ENCODE measurements at places on chromosomes 2 and 18.

DNA sequence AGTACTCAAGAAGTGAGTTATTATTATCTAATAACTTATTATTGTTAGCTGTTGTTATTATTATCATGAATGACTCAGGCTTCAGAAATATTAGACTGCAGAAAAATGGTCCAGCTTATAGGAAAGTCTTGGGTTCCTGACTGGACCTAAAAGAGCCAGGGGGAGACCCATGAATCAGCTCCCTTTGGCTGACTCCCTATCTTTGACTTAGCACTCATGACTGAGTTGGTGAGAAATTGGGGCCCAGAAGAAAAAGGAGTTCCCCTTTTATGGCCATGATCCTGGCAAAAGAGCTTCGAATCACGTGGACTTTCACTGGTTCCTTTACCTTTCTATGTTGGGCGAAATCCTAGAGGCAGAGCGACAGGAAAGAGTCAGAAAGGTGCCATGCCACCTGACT lies 145.8 kb downstream of the MYO3B start:
- no peak for DNase-seq

DNA sequence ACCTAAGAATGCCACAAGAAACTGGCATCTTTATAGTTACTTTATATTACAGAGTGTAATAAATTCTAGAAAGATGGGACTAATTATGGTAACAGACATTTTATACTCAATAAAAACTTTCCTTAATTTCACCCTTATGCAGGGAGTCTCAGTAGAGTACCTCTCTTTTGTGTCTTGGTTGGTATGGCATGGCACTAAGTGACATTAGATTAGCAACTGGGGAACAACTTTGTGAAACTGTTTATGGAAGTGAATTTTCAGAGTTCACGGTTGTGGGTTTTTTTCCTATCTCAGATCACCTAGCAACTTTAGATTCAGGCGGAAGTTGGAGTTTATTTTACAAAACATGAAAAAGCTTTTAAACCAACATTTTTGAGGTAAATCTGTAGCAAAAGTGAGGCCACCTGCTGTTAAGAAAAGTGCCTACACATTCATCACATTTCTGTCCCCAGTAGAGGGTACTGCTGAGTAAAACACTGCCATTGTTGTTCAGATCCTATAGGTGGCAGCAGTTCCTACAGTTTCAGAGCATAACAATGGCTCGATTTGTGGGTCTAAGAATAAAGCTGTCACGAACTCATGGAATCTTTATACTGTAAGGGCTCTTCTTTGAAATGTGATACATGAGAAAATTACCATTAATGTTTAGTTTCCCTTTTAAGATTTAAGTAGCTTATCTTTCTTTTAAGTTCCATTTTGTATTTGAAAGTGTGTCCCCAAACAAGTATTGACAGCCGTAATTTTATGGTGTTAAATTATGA lies 117.6 kb downstream of the CAMKMT start:
- no peak for DNase-seq

DNA sequence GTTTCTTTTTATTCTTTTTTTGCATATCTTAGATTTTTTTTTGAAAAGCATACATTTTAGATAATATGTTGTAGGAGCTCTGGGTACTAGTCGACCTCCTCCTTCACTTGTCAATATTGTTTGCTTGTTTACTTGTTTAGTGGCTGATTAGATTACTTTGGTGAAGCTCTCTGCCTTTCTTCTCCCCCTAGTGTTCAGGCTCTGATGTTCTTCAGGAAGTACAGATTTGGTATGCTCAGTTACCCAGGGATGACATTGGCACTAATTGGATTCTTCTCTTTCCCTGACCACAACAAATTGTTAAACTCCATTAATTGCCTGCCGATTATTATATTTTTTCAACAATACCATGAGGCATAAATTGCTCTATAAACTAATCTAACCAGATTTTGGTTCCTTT lies 491.2 kb downstream of the SUCLG1 start:
- no peak for DNase-seq

DNA sequence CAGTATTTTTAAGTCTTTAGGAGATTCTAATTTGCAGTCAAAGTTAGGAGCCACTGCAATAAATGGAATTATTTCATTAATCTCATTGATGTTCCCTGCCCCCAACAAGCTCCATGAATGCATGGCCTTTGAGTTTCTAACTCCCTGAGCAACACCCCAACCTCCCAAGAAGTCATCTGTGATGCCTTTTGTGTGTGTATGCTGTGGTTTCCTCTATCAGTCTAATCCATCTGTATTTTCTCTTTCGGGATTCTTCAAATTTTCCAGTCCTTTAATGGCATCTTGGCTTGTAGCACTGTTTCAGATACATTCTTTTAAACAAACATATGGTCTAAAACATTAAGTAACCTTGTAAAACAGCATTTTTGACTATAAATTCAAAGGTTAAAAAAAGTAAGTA lies 16.8 kb downstream of the SERPINB10 start:
- DNase-seq, result no peak
